ENCODE measurements at places on chromosomes 2 and 18. TPM values are rescaled to one million over a fixed set of nuclear protein-coding genes. Genes with fewer than 3 reads are reported as not detected.

The RFX8 gene
- total RNA-seq: not detected

The RAMP1 gene
- not detected for total RNA-seq

The SERPINB2 gene
- total RNA-seq: not detected

The BAZ2B gene
- 6.9 TPM for total RNA-seq

The ST8SIA5 gene
- not detected for total RNA-seq

The CFAP65 gene
- total RNA-seq: 0.11 TPM

The RAB27B gene
- 11.7 TPM for total RNA-seq

The SLC11A1 gene
- total RNA-seq: 0.20 TPM

The IL36B gene
- 0.37 TPM for total RNA-seq

The VSNL1 gene
- total RNA-seq: not detected

The WDPCP gene
- total RNA-seq: 4.4 TPM

The GNLY gene
- total RNA-seq: not detected

The AKAIN1 gene
- not detected for total RNA-seq

The LYG1 gene
- total RNA-seq: 2.4 TPM

The MDH1B gene
- 1.7 TPM for total RNA-seq

The DNAJC5G gene
- total RNA-seq: not detected

The PID1 gene
- total RNA-seq: 3.6 TPM

The EVX2 gene
- not detected for total RNA-seq

The DYNAP gene
- total RNA-seq: not detected

The XDH gene
- 0.96 TPM for total RNA-seq

The RAD51AP2 gene
- total RNA-seq: not detected

The ATP8B1 gene
- total RNA-seq: 9.0 TPM

The SPP2 gene
- total RNA-seq: not detected

The SEPTIN10 gene
- total RNA-seq: 52.8 TPM

The DPY30 gene
- 93.8 TPM for total RNA-seq

The CABYR gene
- 22.8 TPM for total RNA-seq

The PAIP2B gene
- 0.36 TPM for total RNA-seq

The CCDC141 gene
- total RNA-seq: not detected

The HDAC4 gene
- 8.9 TPM for total RNA-seq

The TNFRSF11A gene
- 7.3 TPM for total RNA-seq

The MAPRE3 gene
- total RNA-seq: 11.4 TPM

The DAW1 gene
- total RNA-seq: 3.8 TPM

The REG3G gene
- not detected for total RNA-seq

The PROC gene
- total RNA-seq: 2.9 TPM

The ONECUT2 gene
- total RNA-seq: 0.32 TPM

The ZEB2 gene
- 6.7 TPM for total RNA-seq

The C1QL2 gene
- total RNA-seq: 0.28 TPM

The CHCHD5 gene
- total RNA-seq: 67.5 TPM

All from A549 treated with ZK216348 at 1 μM for 4 hours (cell line).